Muscle of back (tissue), 13 donors: ENCODE measurements at places on chromosomes 11 and 22. TPM values are rescaled to one million over a fixed set of nuclear protein-coding genes. Genes with fewer than 3 reads are reported as not detected.

DNA sequence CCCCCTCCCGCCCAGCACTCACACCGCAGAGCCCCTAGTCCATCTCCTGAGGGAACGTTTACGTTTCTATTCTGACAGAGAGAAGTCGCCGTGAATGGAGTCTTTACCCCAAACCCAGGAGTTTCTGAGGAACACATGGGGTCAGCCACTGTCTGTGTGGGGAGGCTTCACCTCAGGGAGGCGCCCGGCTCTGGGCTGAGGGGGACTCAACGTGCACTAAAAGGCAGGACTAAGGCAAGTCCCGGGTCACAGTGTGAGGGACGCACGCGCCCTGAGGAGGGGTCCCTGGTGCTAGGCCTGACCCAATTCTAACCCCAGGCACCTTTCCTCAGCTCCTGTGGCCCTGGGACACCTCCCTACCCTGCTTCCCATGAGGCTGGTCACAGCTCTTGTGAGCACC lies 32.5 kb upstream of the IGLL5 start:
- no peak for DNase-seq

GRCh38 chr11:78213526-78214330 lies 25.0 kb downstream of the USP35 start:
- DNase-seq, result no peak

ENTHD1 gene
- polyA plus RNA-seq, result not detected

DNA sequence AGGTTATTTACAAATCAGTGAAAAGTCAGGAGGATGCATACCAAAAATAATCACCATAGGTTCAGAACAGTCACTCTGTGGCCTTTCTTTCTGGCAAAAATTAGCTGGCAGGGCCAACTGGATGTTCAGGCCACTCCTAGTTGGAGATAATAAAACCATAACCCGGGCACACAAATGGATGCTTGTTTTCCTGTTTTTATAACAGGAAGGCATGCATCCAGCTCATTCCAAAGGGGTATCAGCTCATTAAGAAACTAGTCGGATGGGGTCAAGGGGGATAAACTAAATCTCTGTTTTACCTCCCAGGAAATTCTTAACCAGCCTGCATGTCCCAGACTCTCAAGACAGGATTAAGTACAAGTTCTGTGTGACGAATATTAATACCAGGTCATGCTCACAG lies 81.0 kb downstream of the FBXO7 start:
- no peak for DNase-seq

P4HA3 gene
- polyA plus RNA-seq, result 1.5 TPM

GRCh38 chr11:131874070-131874469 lies 503.7 kb downstream of the NTM start:
- DNase-seq, result no peak

DNA sequence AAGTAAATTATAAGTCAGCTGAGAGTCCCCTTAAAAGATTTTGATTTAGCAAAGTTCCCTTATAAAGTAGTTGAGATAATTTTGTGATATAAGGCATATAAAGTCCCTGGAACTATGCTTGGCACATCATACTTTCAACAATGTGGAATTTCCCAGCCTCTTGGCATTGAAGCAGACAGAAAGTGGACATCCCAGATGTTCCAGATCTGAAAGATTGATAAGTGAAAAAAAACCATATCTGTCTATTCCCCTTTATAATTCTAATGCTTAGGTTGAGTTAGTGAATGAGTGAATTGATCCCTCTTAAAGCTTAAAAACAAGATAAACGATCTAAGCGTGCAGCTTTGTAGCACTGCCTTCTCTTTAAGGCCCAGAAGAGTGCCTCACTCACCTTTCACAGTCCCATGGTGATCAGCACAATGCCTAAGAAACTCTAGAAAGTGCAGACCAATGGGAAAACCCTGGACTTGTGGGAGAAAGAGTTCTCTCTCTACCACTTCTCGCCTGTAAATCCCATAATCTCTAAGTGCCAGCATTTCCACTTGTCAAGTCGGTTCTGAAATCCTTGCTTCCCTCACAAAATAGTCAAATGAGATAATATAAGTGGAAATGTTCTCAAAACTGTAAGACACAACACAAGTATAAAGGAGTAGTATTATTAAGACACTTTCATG lies 17.8 kb downstream of the FIBIN start:
- no peak for DNase-seq

CYB5R3 gene
- polyA plus RNA-seq, result 147 TPM

LYVE1 gene
- polyA plus RNA-seq, result 69.3 TPM

DNA sequence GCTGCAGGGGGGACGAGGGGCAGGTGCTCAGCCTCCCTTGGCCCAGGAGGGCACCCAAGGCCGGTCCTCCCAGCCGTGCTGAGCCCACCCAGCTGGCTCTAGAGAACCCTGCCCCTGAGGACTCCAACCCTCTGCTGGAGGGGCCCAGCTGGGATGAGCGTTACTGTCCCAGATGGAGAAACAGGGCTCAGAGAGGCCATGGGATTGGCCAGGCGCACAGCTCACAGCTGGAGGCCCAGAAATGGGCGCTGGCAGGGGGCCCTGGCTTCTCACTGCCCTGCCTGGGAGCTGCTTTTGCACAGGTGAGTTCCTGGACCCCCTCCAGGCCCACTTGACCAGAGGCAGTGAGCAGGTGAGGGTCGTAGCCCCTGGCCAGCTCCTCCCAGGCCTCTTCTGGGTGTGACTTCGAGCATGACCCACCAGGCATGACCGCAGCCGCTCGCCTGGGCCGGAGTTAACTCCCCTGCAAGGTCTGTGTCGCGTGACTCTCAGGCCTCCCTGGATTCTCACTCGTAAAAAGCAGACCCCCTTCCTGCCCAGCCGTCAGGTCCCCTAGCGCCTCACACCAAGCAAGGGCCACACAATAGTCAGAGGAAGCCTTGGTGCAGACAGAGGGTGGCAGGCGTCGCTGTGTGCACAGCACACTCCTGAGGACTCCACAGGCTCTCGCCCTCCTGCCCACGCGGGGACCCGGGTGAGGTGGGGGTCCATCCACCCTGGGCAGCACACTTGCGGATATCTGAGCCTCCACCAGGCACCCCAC lies 19.7 kb upstream of the IL17REL start:
- DNase-seq, result no peak
